Calu3 (cell line): ENCODE measurements at places on chromosomes 5 and 9. TPM values are rescaled to one million over a fixed set of nuclear protein-coding genes. Genes with fewer than 3 reads are reported as not detected.

DNA sequence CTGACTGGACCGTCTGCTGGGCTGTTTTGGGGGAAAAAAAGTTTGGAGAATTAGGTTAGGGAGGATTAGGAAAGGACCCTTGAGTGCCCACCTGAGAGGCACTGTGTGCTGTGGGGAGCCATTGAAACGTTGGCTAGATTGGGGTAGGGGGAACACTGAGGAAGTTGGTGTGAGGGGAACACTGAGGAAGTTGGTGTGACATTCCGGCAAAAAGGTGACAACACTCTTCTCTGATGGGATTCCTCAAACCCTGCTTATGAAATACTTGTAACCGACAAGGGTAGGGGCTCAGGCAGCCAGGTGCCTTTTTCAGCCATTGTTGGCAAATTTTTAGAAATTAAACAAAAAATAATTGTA, 1.0 kb downstream of the CYSTM1 start:
- H3K36me3 ChIP-seq: peaks cover 59% of the 10 kb centered on the region
- no peak for DNase-seq
- peak overlapping the region; percentile 97 for H3K27ac ChIP-seq
- H3K27me3 ChIP-seq: peaks cover 16% of the 10 kb centered on the region

The KIAA0825 gene
- total RNA-seq: 1.4 and 1.9 TPM in 2 replicates

DNA sequence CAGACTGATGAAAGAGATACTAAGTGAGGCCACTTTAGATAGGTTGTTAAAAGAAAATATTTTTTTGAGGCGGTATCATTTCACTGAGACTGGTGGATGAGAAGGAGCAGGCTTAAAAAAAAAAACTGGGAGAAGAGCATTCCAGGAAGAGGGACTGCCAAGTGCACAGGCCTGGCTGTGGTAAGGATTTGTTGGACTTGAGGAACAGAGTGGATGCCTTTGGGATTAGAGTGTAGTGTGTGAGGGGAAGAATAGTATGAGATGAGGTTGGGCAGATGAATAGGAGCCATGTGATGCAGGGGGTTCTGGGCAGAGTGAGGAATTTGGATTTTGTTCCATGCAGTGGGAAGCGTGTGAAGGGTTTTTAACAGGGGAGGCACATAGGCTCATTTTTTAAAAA, 57.9 kb downstream of the PBX3 start:
- no peaks in the 10 kb centered on the region for H3K36me3 ChIP-seq
- no peaks in the 10 kb centered on the region for H3K4me1 ChIP-seq
- no peak for DNase-seq
- H3K27ac ChIP-seq: no peak overlapping the region
- no peak overlapping the region for H3K4me3 ChIP-seq

- H3K36me3 ChIP-seq: peaks cover 57% of the 10 kb centered on the region
- peaks cover 18% of the 10 kb centered on the region for H3K4me1 ChIP-seq
- no peaks in the 10 kb centered on the region for H3K27me3 ChIP-seq
- no peak overlapping the region for H3K4me3 ChIP-seq
Measured at GRCh38 chr5:1320436-1321344, 24.2 kb downstream of the CLPTM1L start.

DNA sequence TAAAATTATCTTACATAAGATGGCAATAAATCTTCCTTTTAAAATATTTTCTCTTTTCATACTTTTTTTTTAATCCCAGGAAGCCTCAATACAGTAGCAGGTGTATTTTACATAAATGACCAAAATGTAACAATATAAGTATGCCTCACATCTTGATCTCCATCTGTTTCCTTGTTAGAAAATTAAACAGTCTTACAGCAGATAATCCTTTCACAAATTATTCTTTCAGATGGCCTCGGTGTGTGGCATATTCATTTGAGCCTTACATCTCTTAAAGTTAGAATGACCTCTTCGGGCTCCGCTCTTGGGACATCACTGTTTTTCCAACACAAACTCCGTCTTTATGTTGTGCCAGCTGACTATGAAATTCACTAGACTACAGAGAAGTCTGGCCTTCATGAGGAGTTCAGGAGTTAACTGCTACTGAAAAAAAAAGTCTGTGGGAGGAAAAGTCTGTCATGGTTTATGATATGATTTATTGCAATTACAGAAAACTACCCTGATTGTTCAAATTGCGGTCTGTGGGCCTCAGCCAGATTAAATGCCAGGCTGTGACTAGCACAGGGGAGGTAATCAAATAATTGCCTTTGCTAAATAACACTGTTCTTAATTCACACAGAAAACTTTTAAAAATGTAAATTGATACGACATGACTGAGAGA, 292.9 kb upstream of the PUM3 start:
- no peak for DNase-seq
- no peaks in the 10 kb centered on the region for H3K4me1 ChIP-seq
- no peaks in the 10 kb centered on the region for H3K36me3 ChIP-seq

The PLEKHG4B gene
- 1.5 and 1.7 TPM in 2 replicates for total RNA-seq

- H3K4me1 ChIP-seq: no peaks in the 10 kb centered on the region
- no peak overlapping the region for H3K27ac ChIP-seq
- DNase-seq: no peak
- peaks cover 27% of the 10 kb centered on the region for H3K27me3 ChIP-seq
- H3K4me3 ChIP-seq: no peak overlapping the region
Measured at GRCh38 chr9:134247918-134248631, 78.2 kb upstream of the RXRA start.

The TRPM3 gene
- not detected in 2 replicates for total RNA-seq

- peaks cover 28% of the 10 kb centered on the region for H3K36me3 ChIP-seq
- no peaks in the 10 kb centered on the region for H3K4me1 ChIP-seq
- no peaks in the 10 kb centered on the region for H3K27me3 ChIP-seq
- no peak for DNase-seq
- H3K4me3 ChIP-seq: no peak overlapping the region
Measured at GRCh38 chr9:137781906-137782585, 95.5 kb upstream of the CACNA1B start.

The DIPK1B gene
- 4.0 TPM in 2 replicates for total RNA-seq

DNA sequence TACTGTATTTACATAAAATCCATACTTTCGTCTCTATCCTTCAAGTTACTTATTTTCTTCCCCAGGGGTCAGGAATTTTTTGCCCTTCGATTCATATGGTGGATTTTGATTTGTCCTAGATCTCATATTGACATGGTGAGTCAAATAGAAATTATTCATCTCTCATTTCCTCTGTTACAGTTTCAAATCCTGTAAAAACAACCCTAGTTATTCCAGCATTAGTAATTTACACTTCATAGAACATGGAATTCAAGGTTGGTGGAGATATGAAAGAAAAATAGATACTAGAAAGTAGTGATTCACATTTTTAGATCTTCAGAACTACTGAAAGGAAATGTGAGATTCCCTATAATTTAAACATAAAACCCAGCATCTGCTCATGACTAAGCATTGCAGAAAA, 1331.0 kb upstream of the CDH9 start:
- peaks cover 8% of the 10 kb centered on the region for H3K4me1 ChIP-seq
- no peaks in the 10 kb centered on the region for H3K36me3 ChIP-seq
- H3K27ac ChIP-seq: no peak overlapping the region

DNA sequence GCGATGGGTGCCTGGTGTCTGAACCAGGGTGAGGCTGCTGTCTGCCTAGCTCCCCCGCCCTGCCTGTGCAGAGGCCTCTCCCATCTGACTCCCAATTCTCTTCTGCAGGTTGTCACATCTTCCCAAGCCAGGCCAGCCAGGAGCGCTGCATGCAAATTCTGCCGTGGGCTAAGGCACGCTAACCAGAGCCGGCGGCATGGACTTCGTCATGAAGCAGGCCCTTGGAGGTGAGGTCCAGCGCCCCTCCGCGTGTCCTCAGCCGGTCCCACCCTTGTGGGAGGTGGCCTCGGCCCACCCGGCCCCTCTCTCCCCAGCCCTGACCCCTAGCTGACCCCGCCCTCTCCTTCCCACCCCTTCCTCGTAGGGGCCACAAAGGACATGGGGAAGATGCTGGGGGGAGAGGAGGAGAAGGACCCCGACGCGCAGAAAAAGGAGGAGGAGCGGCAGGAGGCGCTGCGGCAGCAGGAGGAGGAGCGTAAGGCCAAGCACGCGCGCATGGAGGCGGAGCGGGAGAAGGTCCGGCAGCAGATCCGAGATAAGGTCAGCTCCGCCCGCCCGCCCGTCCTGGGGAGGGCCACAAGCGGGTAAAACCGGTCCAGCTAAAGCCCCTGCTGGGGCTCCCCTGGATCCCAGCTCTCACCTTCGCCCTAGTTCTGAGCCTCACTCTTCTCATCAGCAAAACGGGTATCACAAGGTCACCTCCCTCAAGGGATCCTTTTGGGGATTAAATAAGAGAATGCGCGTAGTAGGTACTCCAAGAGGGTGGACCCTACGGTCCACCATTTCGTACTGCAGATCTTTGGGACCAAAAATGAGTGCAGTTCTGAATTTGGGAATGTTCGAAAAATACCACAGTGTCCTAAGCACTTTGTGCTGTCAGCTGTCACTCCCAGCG, 7.4 kb downstream of the CPLX2 start:
- peaks cover 46% of the 10 kb centered on the region for H3K27me3 ChIP-seq
- no peak for DNase-seq
- H3K27ac ChIP-seq: no peak overlapping the region
- H3K4me1 ChIP-seq: no peaks in the 10 kb centered on the region

DNA sequence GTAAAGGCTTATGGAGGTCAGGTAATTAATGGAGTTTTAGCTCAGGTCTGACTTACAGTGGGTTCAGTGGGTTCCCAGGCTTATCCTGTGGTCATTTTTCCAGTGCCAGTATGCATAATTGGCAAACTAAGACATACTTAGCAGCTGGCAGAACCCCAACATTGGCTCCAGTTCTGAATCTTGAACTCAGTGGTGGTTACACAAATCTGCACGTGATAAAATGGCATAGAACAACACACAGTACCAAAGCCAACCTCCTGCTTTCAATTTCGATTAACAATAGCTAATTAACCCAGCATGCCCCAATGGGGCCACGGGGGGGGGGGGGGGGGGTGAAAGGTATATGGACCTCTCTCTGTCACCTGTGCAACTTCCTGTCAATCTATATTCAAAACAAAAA, 19.0 kb upstream of the BARX1 start:
- DNase-seq: no peak
- H3K27ac ChIP-seq: no peak overlapping the region
- H3K36me3 ChIP-seq: no peaks in the 10 kb centered on the region
- no peak overlapping the region for H3K4me3 ChIP-seq
- peaks cover 29% of the 10 kb centered on the region for H3K27me3 ChIP-seq
- peaks cover 5% of the 10 kb centered on the region for H3K4me1 ChIP-seq

The DNAJC25 gene
- total RNA-seq: 5.0 and 6.3 TPM in 2 replicates

DNA sequence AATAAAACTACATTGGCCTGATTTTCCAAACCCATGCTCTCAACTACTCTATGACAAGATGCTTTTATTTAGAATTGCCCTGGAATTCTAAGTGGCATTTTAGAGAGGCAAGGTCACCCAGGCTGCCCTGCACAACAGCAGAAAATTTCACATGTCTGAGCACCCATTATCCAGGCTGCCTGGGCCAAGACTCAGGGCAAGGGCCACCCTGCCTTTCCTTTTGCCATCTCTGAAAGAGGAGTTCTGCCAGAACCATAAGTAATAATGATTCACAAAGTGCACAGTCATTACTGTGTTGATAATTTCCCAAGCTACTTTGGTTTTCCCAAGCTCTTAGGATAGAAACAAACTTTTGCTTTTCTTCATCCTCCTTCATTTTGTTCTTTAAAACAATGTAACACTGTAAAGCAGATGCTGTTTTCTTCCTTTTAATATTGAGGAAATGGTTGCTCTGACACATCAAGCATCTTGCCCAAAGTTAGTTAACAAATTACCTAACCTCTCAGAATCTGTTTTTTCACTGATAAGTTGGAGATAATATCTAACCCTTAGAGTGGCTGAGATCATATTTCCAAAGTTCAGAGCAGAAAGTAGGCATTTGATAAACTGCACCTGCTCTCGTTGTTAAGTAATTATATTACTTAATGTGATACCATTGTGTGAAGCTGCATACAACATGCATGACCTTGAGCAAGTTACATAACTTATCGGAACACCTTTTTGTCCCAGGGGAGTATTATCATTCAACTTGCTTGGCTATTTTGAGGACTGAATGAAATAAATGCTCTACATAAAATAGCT, 325.6 kb downstream of the PRELID2 start:
- DNase-seq: no peak
- no peak overlapping the region for H3K4me3 ChIP-seq
- H3K27ac ChIP-seq: peak overlapping the region; percentile 72
- H3K4me1 ChIP-seq: peaks cover 26% of the 10 kb centered on the region
- peaks cover 7% of the 10 kb centered on the region for H3K36me3 ChIP-seq
- no peaks in the 10 kb centered on the region for H3K27me3 ChIP-seq

DNA sequence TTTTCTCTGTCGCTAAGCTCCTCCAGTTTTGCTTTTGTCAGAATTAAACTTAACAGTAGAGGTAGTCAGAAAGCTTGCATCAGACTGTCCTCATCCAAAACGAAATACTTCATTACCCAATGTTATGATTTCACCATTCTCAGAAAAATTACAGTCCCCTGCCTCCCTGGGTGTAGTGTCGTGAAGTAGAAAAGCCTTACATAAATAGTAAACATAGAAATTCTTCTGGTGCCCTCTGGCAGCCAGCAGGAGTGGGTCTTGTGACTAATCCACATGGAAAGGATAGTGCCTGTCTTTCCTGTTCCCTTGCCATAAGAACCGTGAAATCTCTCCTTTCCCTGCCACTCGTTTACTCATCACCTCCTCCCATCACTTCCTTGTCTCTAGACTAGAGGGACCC, 230.6 kb downstream of the GNA14 start:
- DNase-seq: no peak
- no peaks in the 10 kb centered on the region for H3K36me3 ChIP-seq
- no peak overlapping the region for H3K27ac ChIP-seq
- no peak overlapping the region for H3K4me3 ChIP-seq
